ENCODE measurements at places on chromosomes 2 and 18. TPM values are rescaled to one million over a fixed set of nuclear protein-coding genes. Genes with fewer than 3 reads are reported as not detected.
A peak's percentile ranks its signal among the peaks of the same experiment; 100 is the strongest.

Gene RAX
- total RNA-seq: not detected

Gene KLF11
- 13.5 TPM for total RNA-seq

Gene C1GALT1C1L
- 0.27 TPM for total RNA-seq

Gene SP5
- total RNA-seq: not detected

Gene ACMSD
- not detected for total RNA-seq

Gene COL4A4
- total RNA-seq: not detected

Gene ACTG2
- total RNA-seq: not detected

Gene WBP1
- total RNA-seq: 121 TPM

GRCh38 chr2:234289834-234290590 lies 206.9 kb downstream of the ARL4C start:
- no peak for DNase-seq

GRCh38 chr18:74399091-74399887 lies 57.8 kb downstream of the DIPK1C start:
- peak; percentile 63 for DNase-seq

DNA sequence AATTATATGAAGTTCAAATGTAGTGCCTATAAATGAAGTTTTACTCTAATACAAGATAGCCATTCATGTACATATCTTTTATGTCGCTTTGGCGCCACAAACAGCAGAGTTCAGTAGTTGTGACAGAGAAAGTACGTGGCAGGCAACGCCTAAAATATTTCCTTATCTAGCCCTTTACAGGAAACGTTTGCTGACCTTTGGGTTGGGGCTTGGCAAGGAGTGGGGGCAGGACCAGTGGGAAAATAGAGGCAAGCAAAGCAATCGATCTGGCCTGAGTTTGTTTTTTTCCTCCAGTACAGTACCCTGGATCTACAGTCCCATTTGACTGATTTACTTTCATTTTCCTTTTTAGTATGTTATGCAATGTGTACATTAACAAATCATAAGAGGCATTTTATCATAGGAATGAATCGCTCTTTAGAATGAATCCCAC lies 13.1 kb downstream of the CCDC68 start:
- DNase-seq: peak; percentile 31

- DNase-seq: no peak
Observed at GRCh38 chr2:28357055-28357454, 35.6 kb upstream of the FOSL2 start.

DNA sequence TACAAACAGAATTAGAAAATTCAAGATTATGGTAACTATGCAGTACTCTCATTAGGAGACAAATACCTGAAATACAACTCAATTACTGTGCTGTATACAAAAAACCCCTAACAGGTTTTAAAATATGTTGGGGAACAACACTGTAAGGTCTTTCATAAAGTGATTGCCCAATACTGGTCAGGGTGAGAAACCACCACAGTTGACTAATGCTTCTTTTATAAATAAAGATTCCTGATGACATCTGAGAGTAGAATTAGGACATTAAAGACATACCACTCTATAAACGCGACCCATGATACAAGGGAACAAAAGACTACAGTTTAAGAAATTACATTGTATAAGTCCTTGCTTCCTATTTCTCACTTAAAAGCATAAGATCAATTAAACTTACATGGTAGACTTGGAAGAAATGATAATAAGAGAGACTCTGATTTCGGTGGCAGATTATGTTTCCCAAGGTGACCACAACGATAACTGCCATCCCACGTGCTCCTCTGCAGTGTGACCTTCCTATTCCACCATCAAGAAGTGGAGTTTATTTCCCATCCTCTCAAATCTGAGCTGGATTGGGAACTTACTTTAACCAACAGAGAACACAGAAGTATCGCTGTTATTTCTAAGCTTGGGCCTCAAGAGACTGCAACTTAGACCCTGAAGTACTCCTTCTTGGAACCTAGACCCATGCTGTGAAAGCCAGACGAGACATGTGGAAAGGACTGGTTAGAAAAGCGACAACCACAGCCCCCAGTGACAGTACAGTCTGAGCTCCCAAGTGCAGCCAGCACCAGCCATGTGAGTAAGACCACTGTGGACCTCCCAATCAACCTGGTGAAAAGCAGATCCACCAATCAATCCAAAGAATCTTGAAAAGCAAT lies 52.3 kb downstream of the ZNF521 start:
- no peak for DNase-seq

DNA sequence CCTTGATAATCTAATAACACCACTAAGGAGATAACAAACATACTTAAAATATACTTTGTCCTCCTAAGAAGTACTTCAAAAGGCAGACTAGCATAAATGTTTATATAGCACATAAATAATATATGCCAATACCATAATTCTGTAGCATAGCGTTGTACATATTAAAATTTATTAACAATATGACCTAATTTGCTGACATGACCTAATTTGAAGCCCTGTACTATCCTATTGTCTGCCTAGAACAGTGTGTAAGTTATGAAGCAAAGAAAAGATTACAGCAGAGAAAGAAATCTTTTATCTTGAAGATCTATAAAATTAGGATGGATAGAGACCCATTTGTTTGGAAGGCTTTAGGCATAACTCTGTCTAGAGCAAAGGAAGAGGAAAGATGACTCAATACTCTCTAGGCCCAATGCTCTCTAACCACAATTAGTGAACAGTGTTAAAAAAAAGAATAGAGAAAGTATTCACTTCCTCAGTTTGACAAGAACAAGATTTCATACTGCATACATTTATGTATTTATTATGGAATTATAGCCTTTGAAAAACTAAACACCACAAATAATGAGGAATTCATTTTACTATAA lies 231.3 kb downstream of the ZRANB3 start:
- DNase-seq: no peak

DNA sequence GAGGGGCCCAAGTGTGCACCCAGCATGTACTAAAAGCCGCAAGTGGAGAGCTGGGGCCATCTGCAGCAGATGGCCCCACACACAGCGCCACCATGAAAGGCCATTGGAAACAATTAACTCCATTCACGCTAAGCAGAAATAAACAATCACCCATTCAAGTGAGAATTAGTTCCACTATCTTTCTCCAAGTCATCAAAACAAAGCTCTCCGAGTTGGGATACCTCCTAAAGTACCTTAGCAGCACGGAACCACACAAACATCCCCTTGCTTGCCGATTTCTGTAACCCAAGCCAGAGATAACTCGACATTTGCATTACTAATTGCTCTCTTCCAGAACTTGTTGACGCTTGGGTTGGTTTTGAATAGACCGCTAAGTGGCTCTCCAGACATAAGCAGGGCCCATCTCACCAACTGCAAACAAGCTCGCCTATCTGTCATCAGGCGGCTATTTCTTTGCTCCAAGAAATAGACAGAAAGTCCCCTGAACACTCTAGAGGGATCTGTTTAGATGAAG lies 840.6 kb upstream of the SALL3 start:
- DNase-seq: no peak

DNA sequence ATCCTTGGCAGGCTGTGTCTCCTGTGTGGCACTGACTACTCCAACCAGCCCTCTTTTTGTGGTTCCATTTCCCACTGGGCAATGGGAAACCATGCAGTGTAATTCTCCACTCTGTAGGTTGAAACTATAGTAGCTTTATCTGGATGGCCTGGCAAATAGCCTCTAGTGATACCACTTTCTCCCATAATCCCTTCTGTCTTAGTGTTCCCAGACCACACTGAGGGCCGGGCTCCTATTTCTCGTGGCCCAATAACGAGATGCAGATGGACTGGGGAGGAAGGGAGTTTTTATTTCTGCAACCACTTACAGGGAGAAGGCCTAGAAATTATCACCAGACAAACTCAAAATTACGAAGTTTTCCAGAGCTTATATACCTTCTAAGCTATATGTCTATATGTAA lies 24.7 kb downstream of the SKA1 start:
- DNase-seq: no peak

DNA sequence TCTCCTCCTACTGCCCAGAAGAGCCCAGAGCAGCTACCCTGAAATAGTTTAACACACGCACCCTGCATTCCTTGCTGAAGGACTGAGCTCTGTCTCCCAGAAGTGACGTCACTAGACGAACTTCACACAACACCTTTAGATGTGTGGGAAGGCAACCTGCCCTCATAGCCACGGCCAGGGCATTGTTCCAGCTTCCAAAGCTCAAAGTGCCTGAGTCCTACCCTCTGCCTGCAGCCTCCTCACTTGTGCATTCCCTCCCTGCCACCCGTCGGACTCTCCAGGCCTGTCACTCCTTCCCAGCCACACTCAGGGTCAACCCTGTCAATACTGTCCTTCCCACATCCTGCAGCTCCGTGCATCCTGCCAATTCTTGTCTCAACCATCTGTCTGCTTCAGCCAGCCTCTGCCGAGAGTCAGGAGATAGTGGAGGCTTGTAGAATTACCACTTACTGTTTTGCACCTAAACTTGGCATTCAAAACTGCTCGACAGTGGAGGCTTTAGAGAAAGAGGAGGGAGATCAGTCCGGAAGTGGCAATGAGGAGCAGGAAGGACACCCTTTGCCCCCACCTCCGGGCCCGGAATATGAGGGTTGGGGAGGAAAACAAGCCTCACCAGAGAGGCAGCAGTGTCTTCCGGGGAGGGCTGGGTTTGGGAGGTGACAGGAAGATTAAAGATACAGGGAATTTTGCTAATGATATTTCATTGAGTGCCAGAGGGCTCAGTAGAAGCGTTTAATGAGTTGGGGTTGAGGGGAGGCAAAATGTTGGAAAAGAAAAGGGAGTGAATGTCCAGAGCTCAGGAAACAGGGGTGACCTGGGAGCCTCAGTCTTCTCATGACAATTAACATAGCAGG lies 72.3 kb upstream of the ATG16L1 start:
- no peak for DNase-seq

- DNase-seq: no peak
Observed at GRCh38 chr2:169173876-169174275, 104.5 kb downstream of the DHRS9 start.

DNA sequence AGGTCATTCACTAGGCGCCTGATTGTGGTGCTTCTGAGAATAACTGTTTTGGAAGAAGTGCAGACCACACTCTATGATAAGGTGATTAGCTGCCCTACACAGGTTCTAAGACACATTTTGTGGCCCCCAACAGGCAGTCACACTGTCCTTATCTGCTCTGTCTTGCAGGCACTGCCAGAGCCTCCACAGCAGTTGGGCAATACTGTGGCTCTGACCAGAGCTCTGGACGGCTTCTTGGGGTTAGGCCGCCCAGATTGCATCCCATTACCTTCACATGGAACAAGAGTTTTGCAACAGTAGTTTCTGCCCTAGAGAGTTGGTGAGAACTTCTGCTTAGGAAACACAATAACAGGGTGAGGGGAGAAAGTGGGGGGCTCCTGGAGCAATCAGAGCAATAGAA lies 22.7 kb downstream of the RUFY4 start:
- no peak for DNase-seq

GRCh38 chr18:35063875-35064690 lies 22.9 kb downstream of the MAPRE2 start:
- no peak for DNase-seq

- DNase-seq: peak; percentile 18
Observed at GRCh38 chr2:169039702-169040101, 8.6 kb upstream of the ABCB11 start.

GRCh38 chr2:86213699-86214502 lies 14.6 kb downstream of the MRPL35 start:
- DNase-seq: no peak

GRCh38 chr18:56200381-56200911 lies 437.9 kb downstream of the TXNL1 start:
- no peak for DNase-seq

All from hematopoietic multipotent progenitor cell (in vitro differentiated cells).